Gastrocnemius medialis (tissue), 4 donors: ENCODE measurements at places on chromosomes 2 and 18. TPM values are rescaled to one million over a fixed set of nuclear protein-coding genes. Genes with fewer than 3 reads are reported as not detected.

- no peaks in the 10 kb centered on the region for H3K27me3 ChIP-seq
- H3K4me3 ChIP-seq, result no peak overlapping the region
- H3K36me3 ChIP-seq, result no peaks in the 10 kb centered on the region
- no peak for DNase-seq
- H3K27ac ChIP-seq, result no peak overlapping the region
Measured at GRCh38 chr2:127014224-127014623, 92.7 kb downstream of the BIN1 start.

DNA sequence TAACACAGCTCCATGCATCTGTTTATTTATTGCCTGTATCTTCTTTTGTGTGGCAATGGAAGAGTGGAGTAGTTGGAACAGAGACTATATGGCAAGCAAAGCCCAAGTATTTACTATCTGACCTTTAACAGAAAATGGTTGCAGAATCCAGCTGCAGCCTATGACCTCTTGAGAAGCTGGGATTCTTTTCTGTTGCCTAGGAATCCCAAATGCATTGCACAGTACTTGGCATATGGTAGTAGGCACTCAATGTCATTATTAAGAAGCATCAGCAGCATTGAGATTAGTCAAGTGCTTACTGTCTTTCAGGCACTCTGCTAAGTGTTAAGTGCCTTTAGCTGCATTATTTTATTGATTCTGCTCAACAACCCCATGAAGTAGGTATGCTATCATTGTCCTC is 331.6 kb downstream of the CCDC85A start:
- H3K4me1 ChIP-seq, result no peaks in the 10 kb centered on the region
- no peak overlapping the region for H3K27ac ChIP-seq
- no peak overlapping the region for H3K4me3 ChIP-seq
- no peak for DNase-seq

Gene CHRND
- 119 TPM for total RNA-seq

- H3K4me1 ChIP-seq, result no peaks in the 10 kb centered on the region
- H3K27ac ChIP-seq, result no peak overlapping the region
- H3K36me3 ChIP-seq, result no peaks in the 10 kb centered on the region
- no peak overlapping the region for H3K4me3 ChIP-seq
- no peak for DNase-seq
Measured at GRCh38 chr2:189293164-189293563, 113.6 kb upstream of the COL5A2 start.

DNA sequence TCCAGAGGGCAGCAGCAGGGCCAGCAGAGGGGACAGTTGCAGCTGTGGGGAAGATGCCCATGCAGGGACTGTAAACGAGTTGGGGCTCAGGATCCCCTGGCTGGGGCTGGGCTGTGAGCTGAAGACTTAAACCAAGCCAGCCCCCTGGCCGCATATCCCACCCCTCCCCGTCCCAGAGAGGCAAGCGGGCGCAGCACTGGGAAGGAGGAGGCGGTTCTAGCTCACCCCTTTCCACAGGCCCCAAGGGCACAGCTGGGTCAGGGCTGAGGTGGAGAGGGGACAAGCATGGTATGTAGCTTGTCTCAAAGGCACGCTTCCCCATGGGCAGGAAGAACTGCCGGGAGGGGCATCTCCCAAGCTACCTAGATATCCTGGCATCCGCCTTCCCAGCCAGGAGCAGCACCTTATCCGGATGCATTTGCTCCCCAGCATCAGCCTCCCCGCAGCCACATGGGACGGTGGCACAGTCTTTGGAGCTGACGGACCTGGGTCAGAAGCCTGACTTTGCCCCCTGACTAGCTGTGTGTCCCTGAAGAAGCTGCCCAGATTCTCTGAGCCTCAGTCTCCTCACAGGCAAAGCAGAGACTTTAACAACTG is 75.9 kb downstream of the TFCP2L1 start:
- no peaks in the 10 kb centered on the region for H3K36me3 ChIP-seq
- H3K4me1 ChIP-seq, result no peaks in the 10 kb centered on the region
- no peak overlapping the region for H3K4me3 ChIP-seq
- no peaks in the 10 kb centered on the region for H3K27me3 ChIP-seq

DNA sequence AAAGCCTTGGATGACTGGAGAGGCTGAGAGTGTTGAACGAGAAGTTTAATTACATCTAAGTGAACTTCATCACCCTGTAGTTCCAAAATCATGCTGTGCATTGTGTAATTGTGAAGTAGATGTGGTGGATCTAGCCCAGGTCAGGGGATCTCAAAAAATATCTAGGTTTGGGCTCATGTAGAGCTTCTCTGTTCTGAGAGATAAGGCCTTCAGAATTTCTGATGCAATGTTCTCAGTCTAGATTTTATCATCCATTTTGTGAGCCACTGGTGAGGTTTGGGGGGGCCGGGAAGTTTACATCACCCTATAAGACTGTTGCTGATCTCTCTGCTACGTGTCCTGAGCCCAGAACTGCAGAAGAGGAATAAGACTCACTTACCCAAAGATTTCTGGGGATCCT is 719.4 kb downstream of the SOCS6 start:
- no peaks in the 10 kb centered on the region for H3K4me1 ChIP-seq
- no peaks in the 10 kb centered on the region for H3K36me3 ChIP-seq
- no peak for DNase-seq
- H3K27ac ChIP-seq, result no peak overlapping the region

DNA sequence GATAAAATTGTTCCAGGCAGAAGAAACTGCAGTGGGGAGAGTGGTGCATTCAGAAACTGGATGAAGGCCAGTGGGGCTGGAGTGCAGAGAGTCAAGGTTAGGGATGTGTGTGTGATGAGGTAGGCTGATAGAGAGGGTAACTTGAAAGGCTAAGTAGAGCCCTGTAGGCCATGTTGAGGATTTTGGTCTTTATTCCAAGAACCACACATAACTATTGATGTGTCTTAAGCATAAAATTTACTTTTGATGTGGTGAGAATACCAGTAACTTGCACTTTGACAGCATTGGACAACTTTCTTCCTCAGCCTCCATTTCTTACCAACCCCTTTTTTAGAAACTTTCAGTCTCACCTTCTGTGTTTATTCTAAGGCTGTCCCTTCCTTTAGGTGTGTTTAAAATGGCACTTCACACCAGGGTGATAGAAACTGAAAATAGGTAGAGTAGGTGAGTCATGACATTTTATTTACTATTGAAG is 22.6 kb downstream of the MTX2 start:
- no peak for DNase-seq
- H3K4me3 ChIP-seq, result no peak overlapping the region
- no peaks in the 10 kb centered on the region for H3K36me3 ChIP-seq
- no peak overlapping the region for H3K27ac ChIP-seq

GRCh38 chr2:217875138-217875537 is 127.7 kb downstream of the TNS1 start:
- H3K4me3 ChIP-seq, result no peak overlapping the region
- no peak for DNase-seq
- peaks cover 13% of the 10 kb centered on the region for H3K4me1 ChIP-seq

Gene TXNDC2
- total RNA-seq, result not detected

DNA sequence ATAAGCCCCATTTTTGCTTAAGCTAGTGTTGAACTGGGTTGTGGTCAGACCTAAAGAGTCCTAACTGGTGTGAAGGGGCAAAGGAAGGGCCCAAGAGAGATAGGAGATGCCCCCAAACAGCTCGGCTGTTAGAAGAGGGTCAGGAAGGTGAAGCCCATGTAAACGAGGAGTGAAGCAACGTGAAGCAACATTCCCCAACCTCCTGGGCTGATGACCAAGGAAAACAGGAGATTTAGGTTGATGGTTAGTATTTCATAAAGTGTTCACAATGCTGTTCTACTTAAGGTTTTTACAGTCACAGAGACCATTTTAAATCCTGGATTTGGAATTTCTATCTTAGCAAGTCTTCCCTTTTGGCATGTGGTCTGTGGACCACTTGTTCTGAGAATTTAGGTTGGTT is 144.0 kb upstream of the SERPINE2 start:
- H3K27ac ChIP-seq, result no peak overlapping the region
- H3K27me3 ChIP-seq, result no peaks in the 10 kb centered on the region
- H3K4me3 ChIP-seq, result no peak overlapping the region

DNA sequence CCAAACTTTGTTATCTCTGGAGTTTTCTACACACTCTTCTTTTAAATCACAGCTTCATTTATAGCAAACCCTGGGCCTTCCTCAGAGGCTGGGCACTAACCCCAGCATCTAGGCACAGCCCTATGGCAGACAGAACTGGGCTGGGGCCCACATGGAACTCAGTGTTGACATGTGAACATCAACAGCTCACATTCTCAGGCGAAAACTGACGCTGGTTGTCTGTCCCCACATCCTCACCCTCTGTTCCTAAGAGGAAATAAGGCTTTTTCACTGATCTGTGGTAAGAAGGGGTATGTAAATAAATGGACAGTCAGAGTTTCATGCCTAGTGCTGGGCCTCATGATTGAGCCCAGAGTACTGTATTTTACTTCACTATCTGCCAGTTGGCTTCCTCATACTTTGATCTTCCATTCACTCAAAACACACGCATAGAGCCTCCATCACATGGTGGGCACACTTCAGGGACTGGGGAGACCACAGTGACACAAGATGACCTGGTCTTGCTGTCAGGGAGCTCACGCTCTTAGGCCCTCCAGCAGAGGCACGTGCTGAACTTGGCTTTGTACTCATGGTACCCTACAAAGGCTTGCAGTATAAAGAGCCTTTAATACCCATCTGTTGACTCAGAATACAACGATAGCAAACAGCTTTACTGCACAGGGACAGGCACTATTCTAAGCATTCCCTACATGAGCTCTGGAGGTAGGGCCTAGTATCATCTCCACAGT is 43.0 kb downstream of the EFEMP1 start:
- H3K4me3 ChIP-seq, result no peak overlapping the region
- DNase-seq, result no peak
- H3K4me1 ChIP-seq, result no peaks in the 10 kb centered on the region
- H3K36me3 ChIP-seq, result no peaks in the 10 kb centered on the region
- no peak overlapping the region for H3K27ac ChIP-seq

GRCh38 chr2:230226051-230226551 is 565 bp downstream of the SP140 start:
- no peaks in the 10 kb centered on the region for H3K4me1 ChIP-seq
- H3K27me3 ChIP-seq, result no peaks in the 10 kb centered on the region
- no peak for DNase-seq
- H3K4me3 ChIP-seq, result no peak overlapping the region

GRCh38 chr2:6654279-6654678 is 211.4 kb downstream of the CMPK2 start:
- peaks cover 13% of the 10 kb centered on the region for H3K4me1 ChIP-seq
- no peak overlapping the region for H3K27ac ChIP-seq
- H3K36me3 ChIP-seq, result no peaks in the 10 kb centered on the region
- no peak for DNase-seq
- H3K27me3 ChIP-seq, result no peaks in the 10 kb centered on the region
- H3K4me3 ChIP-seq, result no peak overlapping the region

DNA sequence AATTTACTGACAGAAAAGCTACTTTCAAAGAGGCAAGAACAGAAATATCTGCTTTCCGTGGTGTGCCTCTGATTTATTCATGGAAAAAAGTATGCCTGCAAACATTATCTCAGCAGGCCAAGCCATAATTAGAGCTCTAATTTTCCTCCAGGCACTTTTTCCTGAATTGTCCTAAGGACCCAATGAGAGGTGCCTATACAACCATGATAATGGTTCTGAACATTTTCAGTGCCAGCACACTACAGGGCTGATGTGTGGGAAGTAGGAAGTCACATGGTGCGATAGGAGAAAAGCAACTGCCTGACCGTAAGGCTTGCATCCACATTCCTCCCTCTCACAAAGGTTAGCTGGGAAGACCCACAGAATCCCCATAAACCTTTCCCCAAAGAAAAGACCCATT is 45.9 kb upstream of the EGR4 start:
- no peaks in the 10 kb centered on the region for H3K36me3 ChIP-seq
- no peaks in the 10 kb centered on the region for H3K4me1 ChIP-seq
- no peaks in the 10 kb centered on the region for H3K27me3 ChIP-seq
- no peak for DNase-seq
- no peak overlapping the region for H3K4me3 ChIP-seq

DNA sequence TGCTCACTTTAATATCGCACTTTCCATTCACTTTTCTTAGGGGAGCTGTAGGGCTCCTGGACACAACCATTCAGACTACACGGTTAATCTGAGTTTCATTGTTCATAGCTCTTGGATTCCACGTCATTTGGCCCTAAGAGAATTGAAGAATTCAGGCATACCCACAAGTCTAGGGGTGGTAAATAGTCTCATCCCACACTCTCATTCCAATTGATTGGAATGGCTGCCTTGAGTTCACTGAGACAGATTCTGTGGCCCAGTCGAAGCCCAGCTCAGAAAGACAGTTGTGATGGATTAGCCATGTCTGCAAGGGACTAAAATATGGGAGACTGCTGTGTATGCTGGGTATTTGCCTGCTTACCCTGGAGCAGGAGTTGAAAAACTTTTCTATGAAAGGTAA is 124.6 kb downstream of the TFCP2L1 start:
- no peak for DNase-seq
- no peaks in the 10 kb centered on the region for H3K4me1 ChIP-seq
- no peak overlapping the region for H3K4me3 ChIP-seq
- H3K27me3 ChIP-seq, result no peaks in the 10 kb centered on the region
- no peaks in the 10 kb centered on the region for H3K36me3 ChIP-seq

Gene FEV
- total RNA-seq, result not detected

DNA sequence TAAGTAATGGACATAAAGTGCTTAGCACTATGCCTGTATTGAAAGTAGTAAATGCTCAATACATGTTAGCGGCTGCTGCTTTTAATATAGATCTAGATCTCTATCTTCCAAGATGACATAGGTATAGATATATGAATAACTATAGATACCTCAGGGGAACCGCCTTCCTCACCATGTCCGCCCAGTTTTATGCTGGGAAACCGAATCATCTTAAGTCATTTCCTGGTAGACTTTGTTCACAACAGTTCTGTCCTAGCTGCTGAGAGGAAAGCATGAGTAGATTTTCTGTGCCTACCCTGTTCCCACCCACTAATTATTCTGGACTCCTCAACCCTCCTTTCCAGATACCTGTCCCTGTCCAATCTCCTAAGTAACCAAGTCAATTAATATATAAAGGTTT is 21.6 kb upstream of the ITM2C start:
- H3K4me1 ChIP-seq, result no peaks in the 10 kb centered on the region
- no peak overlapping the region for H3K4me3 ChIP-seq
- no peak overlapping the region for H3K27ac ChIP-seq
- no peak for DNase-seq
- peaks cover 5% of the 10 kb centered on the region for H3K27me3 ChIP-seq

DNA sequence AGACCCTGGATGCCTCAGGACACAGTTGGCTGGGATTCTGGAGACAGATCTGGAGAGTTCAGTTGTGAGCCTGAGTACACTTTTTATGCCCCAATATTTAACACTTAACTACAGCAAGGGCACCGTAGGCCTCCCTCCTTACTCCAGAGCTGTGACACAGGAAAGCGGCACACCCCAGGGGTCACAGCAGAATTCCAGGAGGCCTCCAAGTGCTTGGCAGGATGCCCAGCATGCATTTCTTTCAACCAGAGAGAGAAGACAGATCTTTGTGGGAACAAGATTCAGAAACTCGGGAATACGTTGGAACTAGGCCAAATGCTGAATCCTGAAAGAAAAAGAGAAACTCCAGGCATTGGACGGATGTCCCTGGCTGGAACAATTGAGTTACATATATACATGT is 199.2 kb upstream of the NT5C1B start:
- no peak overlapping the region for H3K4me3 ChIP-seq
- DNase-seq, result no peak
- no peaks in the 10 kb centered on the region for H3K36me3 ChIP-seq
- no peaks in the 10 kb centered on the region for H3K27me3 ChIP-seq
- peaks cover 16% of the 10 kb centered on the region for H3K4me1 ChIP-seq
